Muscle of leg (tissue), 16 donors: ENCODE measurements at places on chromosomes 16 and 17. TPM values are rescaled to one million over a fixed set of nuclear protein-coding genes. Genes with fewer than 3 reads are reported as not detected.

Gene SYNGR3
- total RNA-seq = 0.93 TPM

DNA sequence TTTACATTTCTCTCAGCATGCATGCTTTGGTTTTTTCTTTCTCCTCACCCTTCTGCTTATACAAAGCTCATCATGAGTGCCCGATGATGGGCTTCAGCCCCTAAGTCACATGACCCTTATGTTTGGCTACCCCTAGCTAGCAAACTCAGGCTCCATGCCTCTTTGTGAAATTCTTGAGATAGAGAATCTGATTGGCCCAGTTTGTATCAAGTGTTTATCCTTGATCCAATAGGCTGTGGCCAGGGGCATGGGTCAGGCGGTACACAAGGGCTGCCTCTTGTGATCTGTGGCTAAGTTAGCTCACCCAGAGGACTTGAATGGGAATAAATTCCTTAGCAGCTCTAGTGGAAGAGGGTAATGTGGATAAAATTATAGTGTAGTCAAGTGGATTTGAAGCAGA lies 11.5 kb upstream of the TOX3 start:
- no peak for DNase-seq

DNA sequence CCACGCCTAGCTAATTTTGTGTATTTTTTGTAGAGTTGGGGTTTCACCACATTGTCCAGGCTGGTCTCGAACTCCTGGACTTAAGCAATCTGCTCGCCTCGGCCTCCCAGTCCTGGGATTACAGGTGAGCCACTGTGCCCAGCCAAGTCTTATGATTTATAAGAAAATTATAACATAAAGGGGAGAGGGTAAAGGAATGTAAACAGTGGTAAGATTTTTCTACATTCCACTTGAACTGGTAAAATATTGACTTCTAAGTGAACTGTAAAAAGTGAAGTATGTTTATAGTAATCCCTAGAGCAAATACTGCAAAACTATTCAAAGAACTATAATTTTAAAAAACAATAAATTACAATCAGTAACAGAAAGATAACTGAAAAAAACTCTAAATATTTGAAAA lies 33.5 kb downstream of the C16orf87 start:
- DNase-seq = no peak

DNA sequence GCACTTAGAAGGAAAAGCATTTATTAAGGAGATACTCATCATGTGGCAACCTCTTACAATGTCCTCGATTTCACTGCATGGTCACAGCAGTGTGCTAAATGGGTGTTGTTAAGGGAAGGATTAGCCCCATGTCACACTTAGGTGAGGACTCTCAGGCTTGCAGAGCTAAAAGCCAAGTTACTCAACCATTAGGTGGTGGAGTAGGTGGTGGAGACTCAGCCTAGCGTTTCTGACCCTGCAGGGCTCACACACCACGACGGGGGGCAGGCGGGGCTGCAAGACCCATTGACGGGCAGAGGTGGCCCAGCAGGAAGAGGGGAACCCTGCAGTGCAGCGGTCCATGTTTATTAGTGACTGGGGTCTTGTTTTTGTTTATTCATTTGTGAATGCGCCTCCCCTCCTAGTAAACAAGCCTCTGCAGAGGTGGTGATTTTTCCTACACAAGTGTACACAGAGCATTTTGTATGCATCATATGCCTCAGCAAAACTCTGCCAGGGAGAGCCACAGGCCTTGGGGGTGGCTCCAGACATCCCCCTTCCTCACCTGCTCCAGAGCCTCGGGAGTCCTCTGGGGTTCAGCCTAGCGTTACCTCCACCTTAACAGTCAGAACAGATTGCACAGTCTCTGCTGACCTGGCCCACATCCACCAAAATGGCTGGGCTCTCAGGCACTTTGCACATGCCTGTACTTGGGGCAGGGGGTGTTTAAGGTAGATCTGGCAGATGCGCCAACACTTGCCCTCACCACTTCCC lies 216.7 kb downstream of the C16orf95 start:
- no peak for DNase-seq

- DNase-seq = no peak
These were observed 11.9 kb upstream of the PLD6 start for GRCh38 chr17:17217995-17218394.

Gene KRT20
- total RNA-seq = not detected

Gene TEKT5
- 0.13 TPM for total RNA-seq
